ENCODE measurements at places on chromosomes 11 and 22.

- DNase-seq: peak; percentile 67
These were observed 1.3 kb downstream of the FAM180B start for GRCh38 chr11:47587723-47588326.

GRCh38 chr11:1005928-1006327 lies 30.6 kb downstream of the MUC6 start:
- DNase-seq: no peak

GRCh38 chr11:15602785-15603567 lies 488.3 kb downstream of the INSC start:
- no peak for DNase-seq

- no peak for DNase-seq
These were observed 55.9 kb upstream of the MN1 start for GRCh38 chr22:27857443-27857842.

DNA sequence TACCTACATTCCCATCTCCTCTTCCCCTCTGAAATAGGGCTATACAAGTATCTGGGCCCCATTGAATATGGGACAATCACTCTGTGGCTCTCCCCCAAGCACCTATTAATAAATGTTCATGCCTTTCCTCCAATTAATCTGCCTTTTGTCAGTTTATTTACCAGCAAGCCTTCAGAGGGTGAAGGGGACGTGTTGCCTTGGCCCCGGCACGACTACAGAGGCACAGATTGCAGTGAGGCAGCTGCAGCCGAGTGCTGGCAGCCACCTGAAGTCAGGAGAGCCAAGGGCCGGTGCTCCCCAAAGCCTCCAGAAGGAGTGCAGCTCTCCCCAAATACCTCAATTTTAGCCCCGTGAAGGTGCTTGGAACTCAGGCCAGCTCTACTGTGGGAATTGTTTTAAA lies 580.9 kb upstream of the B3GAT1 start:
- DNase-seq: no peak

GRCh38 chr11:22774716-22775115 lies 54.9 kb downstream of the SVIP start:
- DNase-seq: no peak

DNA sequence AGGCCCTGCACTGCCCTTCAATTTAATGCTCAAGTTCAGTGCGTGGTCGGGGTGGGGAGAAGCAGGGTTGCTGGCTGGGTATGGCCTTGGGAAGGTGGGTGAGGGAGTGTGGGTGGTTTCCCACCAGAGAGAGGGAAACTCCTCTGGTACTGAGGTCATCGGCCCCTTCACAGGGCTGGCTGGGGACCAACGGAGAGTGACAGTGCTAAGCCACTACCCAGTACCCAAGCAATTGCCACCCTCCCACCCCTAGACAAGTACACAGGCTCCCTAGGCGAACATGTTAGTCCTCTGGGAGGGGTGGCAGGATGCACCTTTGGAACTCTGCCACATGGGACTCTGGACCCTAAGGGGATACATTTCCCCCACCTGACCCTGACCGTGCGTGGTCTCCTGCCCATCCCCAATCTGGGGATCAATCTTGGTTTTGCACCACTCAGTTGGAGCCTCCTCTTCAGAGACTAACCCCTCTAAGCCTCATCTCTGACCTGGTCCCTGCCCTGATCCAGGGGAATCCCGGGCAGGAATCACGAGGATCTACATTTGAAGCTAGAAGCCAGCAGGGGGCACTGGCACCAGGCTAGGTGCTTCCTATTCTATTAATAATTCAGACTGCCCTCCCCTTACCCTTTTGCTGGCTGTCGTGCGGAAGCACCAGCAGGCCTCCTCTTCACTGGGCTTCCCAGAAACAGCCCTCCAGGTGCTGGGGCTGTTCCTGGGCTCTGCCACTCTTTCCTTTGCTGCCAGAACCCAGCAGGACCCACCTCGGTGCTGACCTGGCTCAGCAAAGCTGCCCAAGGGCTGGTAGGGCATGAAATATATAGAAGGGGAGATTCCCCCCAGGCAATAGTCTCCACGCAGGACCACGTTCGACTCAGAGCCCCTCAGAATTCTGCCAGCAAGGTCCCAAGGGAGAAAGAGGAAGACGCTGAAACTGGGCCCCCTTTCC lies 377.7 kb downstream of the TENM4 start:
- no peak for DNase-seq
